ENCODE measurements at places on chromosomes 5 and 9.

- peaks cover 99% of the 10 kb centered on the region for H3K27me3 ChIP-seq
- DNase-seq, result no peak
- no peak overlapping the region for H3K4me3 ChIP-seq
- H3K36me3 ChIP-seq, result no peaks in the 10 kb centered on the region
- H3K4me1 ChIP-seq, result no peaks in the 10 kb centered on the region
- H3K27ac ChIP-seq, result no peak overlapping the region
Observed at GRCh38 chr9:133645021-133645765, 9.0 kb downstream of the DBH start.

GRCh38 chr5:36870399-36871040 lies 6.0 kb upstream of the NIPBL start:
- no peaks in the 10 kb centered on the region for H3K27me3 ChIP-seq
- peaks cover 34% of the 10 kb centered on the region for H3K4me1 ChIP-seq
- H3K4me3 ChIP-seq, result no peak overlapping the region
- peak; percentile 78 for DNase-seq

DNA sequence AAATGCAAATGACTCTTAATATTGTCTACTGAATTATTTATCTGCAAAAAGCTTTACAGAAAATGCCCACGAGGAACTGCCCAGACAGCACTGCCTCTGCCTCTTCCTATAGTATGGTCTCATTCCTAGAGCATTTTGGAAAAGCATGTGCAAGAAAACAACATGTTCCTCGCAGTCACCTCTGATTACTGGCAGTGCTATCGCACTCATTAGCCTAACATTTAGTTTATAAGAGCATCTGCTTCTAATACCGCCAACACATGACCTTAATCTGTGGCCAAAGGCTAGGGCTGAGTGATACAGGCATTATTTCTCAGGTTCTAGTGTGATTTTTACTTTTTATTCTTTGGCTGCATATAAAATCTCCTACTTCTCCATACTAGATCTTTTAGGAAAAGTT lies 259.2 kb downstream of the FBXL17 start:
- H3K36me3 ChIP-seq, result no peaks in the 10 kb centered on the region
- 0 out of 2 replicates have a peak, but pooled peaks cover 8% of the 10 kb centered on the region for H3K4me1 ChIP-seq
- no peak for DNase-seq
- H3K4me3 ChIP-seq, result no peak overlapping the region
- no peaks in the 10 kb centered on the region for H3K27me3 ChIP-seq

GRCh38 chr9:4499917-4500316 lies 9.6 kb downstream of the SLC1A1 start:
- H3K36me3 ChIP-seq, result no peaks in the 10 kb centered on the region
- no peaks in the 10 kb centered on the region for H3K27me3 ChIP-seq
- no peaks in the 10 kb centered on the region for H3K4me1 ChIP-seq
- no peak for DNase-seq
- no peak overlapping the region for H3K4me3 ChIP-seq
- H3K27ac ChIP-seq, result no peak overlapping the region

DNA sequence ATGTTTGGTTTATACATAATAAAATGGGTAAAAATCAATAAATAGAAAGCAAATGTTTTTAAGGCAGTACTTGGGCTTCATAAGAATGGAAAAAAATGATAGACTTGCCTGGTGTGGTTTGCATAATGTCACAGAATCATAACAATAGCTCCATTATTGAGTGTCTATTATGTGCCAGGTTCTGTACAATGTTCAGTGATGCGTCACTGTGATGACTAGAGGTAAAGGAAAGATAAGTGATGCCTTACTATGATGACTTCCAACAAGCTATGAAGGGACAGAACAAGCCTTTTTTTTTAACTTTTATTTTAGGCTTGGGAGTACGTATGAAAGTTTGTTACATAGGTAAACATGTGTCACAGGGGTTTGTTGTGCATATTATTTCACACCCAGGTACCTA lies 128.8 kb downstream of the TMC1 start:
- DNase-seq, result no peak
- H3K4me3 ChIP-seq, result no peak overlapping the region
- H3K27me3 ChIP-seq, result no peaks in the 10 kb centered on the region

DNA sequence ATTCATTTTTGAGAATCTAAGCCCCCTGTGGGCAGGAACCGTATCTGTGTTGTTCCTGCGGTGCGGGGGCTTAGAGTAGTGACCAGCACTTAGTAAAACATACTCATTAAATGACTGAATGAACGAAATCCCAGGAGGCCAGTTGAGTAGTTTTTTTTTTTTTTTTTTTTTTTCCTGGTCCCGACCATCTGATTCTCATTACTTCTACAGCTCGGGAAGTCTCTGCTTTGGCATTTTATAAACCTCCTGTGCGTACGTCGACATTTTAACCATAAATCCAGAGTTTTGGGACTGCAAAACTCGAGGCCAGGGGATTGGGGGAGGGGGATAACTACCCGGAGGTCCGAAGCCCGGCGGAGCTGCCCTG lies 31.5 kb upstream of the SPRY4 start:
- H3K36me3 ChIP-seq, result no peaks in the 10 kb centered on the region
- DNase-seq, result no peak
- 0 out of 2 replicates have a peak, but pooled peaks cover 4% of the 10 kb centered on the region for H3K4me1 ChIP-seq
- peak overlapping the region; percentile 76 for H3K27ac ChIP-seq

DNA sequence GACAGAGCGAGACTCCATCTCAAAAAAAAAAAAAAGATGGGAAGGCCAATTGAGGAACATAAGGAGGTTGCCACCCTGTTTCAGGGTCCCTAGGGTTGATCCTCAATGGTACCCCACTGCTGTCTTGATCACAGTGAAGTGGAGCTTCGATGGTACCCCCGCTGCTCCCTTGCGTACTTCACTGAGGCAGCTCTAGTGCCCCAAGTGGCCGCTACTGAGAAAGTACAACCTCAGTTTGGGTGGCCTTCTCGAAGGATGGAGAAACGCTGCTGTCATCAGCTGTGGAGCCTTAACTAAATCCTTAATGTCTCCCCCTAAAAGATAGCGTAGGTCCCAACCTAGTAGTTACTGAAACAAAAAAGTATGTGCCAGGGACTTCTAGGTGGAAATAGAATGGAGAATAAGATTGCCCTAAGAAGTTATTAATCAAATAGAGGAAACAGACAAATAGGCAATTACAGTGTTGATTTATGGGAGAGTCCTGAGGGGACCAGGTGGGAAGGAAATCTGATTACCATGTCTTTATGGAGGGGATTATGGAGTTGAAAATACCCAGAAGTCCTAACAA lies 6.3 kb downstream of the TESK1 start:
- no peak overlapping the region for H3K4me3 ChIP-seq
- H3K36me3 ChIP-seq, result no peaks in the 10 kb centered on the region
- H3K27ac ChIP-seq, result no peak overlapping the region
- peak; percentile 48 for DNase-seq
- H3K4me1 ChIP-seq, result peaks cover 6% of the 10 kb centered on the region
- H3K27me3 ChIP-seq, result no peaks in the 10 kb centered on the region

All from MM.1S (cell line).